ENCODE measurements at places on chromosomes 12 and 14.
A peak's percentile ranks its signal among the peaks of the same experiment; 100 is the strongest.

- no peak for DNase-seq
Observed at GRCh38 chr12:91105807-91106206, 5.5 kb downstream of the LUM start.

DNA sequence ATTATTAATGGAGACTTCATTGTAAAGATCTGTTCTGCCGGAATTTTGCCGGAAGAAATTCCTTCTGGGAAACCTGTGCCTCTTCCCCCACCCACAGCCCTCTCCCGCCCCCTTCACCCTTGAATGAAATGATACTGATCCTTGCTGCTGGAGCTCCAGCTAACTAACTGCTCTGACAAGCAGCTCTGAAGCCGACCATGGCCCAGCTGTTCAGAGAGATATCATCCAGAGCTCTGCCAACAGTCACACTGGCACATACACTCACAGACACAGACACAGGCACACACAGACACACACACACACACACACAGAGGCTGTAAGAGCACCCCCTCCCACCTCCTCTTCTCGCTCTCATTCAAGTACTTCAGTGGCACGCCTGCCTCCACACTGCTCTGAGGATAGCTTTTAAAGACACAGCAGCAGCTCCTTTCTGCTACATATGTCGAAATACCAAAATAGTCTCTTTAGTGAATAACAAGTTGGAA lies 88.6 kb downstream of the R3HDM2 start:
- DNase-seq, result no peak

GRCh38 chr14:70183991-70184390 lies 4.8 kb downstream of the SLC8A3 start:
- no peak for DNase-seq

GRCh38 chr12:79174626-79175025 lies 310.1 kb downstream of the SYT1 start:
- DNase-seq, result peak; percentile 54

DNA sequence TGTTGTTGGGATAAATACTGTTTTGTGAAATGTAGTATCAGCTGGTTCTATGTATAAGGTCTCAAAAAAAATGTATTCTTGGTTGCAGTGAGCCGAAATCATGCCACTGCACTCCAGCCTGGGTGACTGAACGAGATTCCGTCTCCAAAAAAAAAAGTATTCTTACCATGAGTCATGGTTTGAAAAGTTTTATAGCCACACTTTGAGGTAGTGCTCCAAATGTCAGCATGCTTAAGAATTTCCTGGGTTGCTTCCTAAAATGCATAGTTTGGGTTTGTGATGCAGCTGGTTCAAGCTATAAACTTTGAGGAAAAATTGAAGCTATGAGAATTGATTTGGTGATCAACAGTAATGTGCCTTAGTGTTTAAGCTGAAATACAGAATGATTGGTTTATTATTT lies 48.0 kb downstream of the ETNK1 start:
- no peak for DNase-seq

GRCh38 chr14:72555609-72556000 lies 338.3 kb downstream of the DPF3 start:
- DNase-seq, result peak; percentile 84

DNA sequence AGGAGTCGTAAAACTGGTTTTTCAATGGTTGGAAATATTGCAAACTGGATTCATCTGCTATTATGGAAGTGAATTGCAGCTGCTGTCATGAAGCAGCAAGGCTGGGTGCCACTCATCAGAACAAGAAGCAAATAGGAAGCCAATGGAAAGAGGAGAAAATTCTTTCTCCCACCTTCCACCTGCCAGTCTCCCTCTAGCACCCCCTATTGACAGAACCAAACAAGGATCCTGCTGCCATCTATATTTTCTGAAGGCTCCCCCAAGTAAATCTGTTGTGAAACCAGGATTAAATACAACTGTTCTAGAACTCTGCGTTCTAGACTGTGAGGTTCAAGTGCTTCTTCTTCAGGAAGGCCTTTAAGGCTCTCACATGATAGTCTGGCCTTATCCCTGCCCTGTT lies 286.6 kb downstream of the AACS start:
- no peak for DNase-seq

GRCh38 chr14:24289649-24290280 lies 9.8 kb downstream of the DHRS1 start:
- no peak for DNase-seq

DNA sequence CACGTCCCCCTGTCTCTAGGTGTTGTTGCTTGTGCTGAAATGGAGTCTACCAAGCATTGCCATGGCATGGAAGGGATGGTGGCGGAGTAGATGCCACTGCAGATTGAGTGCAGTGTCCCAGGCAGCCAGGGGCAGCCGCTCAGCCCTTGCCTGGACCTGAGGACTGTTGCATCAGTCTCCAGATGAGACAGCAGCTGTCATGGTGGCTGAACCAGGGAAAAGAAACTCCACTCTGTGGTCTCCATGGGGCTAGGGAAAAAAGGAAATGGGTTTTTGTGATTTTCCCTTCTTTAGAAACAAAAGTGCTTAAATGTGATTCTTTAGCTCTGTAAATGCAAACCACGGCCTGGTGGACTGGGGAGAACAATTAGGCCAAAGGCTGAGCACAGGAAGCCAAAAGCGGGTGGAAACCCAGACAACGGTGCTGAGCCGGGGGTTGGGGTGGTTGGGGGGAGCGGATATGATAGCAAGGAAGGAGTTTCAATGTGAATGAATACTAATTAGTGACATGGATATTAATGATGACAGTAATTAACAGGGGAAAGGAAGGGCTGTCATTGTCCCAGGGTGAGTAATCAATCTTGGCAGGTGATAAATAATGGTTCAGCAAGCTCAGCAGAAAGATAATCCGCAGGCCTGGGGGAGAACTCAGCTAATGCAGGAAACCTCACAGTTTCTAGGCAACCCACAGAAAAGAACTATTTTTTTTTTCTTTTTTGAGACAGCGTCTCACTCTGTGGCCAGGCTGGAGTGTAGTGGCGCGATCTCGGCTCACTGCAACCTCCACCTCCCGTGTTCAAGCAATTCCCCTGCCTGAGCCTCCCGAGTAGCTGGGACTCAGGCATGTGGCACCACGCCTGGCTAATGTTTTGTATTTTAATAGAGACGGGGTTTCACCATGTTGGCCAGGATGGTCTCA lies 442.6 kb downstream of the DPF3 start:
- no peak for DNase-seq

GRCh38 chr12:42235426-42235825 lies 2.6 kb downstream of the YAF2 start:
- peak; percentile 30 for DNase-seq

GRCh38 chr12:95723693-95724384 lies 66.7 kb downstream of the NTN4 start:
- DNase-seq, result no peak

DNA sequence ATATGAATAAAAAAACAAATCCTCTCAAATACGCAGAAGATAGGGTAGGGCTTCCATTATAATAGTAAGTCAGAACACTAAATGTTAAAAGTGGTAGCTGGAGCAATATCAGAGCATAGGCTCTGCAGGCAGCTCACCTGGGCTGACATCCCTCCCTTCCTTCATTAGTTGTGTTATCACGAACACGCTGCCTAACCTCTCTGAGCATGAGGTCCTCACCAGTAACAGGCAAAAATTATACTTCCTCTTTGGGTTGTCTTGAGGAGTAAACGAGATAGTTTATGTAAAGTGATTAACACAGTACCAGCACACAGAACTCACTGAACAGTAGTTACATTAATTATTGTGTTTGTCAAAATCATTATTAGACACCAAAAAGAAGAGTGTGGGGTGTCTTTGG lies 154.3 kb downstream of the STXBP6 start:
- no peak for DNase-seq

GRCh38 chr12:47270782-47271664 lies 191.3 kb upstream of the AMIGO2 start:
- DNase-seq, result no peak

DNA sequence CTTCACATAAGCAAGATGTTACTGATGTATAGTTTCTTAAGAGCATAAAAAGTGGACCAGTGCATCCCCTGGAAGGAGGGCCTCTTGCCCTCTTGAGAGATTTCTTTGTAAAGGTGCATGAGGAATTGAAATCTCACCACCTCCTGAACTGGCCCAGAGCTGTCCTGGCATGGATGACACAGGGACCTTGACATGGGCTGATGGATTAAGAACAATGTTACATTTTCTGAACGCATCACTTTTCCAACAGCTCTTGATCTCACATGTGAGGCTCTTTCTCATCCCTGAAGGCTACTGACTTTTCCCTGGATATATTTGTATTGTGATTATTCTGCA lies 360.4 kb downstream of the RGS6 start:
- DNase-seq, result no peak

- DNase-seq, result no peak
Observed at GRCh38 chr12:125104982-125105381, 39.7 kb downstream of the AACS start.

- no peak for DNase-seq
Observed at GRCh38 chr12:132478845-132479244, 11.1 kb upstream of the FBRSL1 start.

- DNase-seq, result no peak
Observed at GRCh38 chr14:102988054-102988453, 65.6 kb downstream of the AMN start.

DNA sequence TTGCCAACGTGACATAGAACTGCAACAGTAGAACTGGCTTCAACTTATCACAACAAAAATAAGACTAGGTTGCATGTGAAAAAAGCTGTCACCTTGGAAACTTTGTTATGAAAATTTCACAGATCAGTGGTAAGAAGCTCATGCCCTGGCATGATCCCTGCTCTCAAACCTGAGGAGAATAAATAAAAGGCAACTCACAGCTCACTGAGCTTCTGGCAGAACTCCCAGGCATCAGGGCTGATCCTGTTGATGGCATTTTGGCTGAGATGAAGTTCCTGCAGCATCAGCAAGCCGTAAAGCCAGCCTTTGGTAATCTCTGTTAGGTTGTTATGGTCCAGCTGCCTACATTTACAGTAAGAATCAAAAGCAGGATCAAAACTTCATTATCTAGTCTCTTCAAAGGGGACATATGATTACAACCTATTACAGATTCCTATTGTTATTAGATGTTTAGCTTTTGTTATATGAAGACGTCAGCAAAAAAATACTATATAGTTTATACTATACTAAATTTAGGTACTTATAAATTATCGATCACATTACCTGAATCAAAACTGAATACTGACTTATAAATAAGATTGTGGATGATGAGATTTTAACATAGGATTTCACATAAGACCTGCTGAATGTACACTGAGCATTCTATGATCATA lies 32.0 kb downstream of the LRIG3 start:
- peak; percentile 87 for DNase-seq

DNA sequence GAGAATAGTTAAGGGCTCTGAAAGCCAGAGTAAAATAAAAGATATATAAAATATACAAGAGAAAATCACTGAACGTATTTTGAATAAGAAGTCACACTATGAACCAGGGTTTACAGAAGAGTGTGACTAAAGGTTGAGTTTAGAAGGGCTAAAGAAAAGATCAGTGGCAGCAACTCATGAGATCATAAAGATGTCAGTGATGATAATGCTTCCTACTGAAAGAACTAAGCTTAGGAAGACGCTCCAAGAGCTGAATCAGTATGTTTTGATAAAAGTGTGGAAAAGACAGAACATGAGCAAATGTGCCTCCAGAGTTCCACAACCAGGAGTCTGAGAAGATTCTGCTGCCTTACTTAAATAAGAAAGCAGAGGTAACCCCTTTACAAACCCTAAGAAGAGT lies 74.6 kb downstream of the KITLG start:
- no peak for DNase-seq

- peak; percentile 47 for DNase-seq
Observed at GRCh38 chr12:107320033-107320928, 226.9 kb upstream of the CRY1 start.

DNA sequence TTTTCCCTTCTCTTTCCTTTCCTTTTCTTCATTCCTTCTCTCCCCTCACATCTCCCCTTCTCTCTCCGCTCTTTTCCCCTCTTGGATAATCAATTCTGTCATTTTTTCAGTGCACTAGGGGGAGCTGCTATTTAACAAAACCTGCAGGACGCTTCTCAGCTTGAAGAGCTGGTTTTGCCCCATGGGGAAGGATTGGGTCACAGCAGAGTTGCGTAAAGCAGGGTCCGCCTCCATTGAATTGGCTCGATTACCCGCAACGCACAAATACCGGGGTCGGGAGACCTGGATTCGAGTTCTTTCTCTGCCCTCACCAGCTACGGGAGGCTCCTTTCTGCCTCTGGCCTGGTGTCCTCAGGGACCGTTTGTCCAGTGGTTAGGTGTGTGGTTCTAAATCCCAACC lies 42.1 kb upstream of the CHGA start:
- peak; percentile 19 for DNase-seq

- no peak for DNase-seq
Observed at GRCh38 chr14:26993556-26993955, 395.7 kb upstream of the NOVA1 start.

DNA sequence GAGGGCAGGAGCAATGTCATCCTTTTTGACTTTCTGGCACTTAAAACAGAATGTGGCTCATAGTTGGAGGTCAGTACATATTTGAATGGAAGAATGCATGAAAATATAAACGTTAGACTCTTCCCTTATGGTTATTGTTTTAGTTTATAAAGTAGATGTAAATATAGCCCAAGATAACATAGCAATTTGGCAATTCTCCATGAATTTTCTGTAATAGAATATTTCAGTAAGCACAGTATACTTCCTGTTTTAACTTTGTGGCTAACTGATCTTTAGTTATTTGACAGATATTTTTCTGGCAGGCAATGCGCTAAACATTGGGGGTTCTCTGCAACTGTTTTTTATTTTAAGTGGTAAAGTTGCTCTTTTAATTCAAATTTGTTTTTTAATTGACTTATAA lies 763.0 kb downstream of the NRXN3 start:
- DNase-seq, result no peak

- DNase-seq, result no peak
Observed at GRCh38 chr14:25090256-25090655, 40.3 kb upstream of the STXBP6 start.

DNA sequence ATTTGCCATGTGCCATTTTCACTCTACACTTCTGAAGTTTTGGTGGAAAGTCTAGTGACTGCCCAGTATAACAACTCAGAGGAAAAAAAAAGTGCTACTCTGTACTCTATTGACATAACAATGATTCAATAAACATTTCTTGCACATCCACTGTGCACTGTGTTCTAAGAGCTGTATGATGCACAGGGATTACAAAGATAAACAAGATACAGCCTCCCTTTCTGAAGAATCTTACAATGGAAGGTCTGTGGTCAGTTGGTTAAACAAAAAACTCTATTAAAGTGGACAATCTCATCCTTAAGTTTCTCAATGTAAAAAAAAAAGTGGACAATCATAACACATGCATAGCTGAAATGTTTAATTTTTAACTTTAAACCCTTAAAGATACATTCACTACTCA lies 105.7 kb upstream of the RASSF8 start:
- DNase-seq, result no peak

DNA sequence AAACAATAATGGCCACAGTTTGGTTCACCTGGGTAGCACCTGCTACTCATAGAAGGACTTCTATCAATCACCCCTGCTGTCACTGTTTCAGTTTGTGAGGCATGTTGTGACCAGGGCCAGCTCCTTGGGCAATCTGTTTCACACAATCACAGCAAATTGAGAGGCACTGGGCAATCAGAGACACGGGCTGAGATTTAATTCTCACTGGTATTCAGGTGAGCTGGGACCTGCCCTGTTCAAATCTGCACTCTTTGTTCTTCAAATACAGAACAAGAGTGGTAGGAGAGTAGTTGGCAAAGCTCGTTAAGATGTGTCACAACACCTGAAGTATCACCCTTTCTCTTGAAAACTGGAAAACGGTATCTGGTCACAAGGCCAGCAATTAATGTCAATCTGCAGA lies 57.8 kb upstream of the NAP1L1 start:
- no peak for DNase-seq

- no peak for DNase-seq
Observed at GRCh38 chr14:42927313-42927712, 1320.6 kb downstream of the LRFN5 start.
